ENCODE measurements at places on chromosomes 1 and 21.

DNA sequence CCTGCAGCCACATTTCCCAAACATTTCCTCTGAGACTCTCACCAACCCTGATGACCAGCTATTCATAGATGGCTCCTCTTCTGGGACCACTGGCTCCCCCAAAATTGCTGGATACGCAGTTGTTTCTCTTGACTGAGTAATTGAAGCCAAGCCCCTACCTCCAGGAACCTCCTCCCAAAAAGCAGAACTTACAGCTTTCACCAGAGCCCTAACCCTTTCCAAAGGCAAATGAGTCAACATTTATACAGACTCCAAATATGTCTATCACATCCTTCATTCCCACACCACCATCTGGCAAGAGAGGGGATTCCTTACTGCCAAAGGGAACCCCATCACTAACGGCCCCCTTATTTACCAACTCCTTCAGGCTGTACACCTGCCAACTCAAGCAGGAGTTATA lies 20.3 kb upstream of the CA6 start:
- DNase-seq = no peak

GRCh38 chr1:199448646-199449045 lies 578.9 kb upstream of the NR5A2 start:
- DNase-seq = no peak

DNA sequence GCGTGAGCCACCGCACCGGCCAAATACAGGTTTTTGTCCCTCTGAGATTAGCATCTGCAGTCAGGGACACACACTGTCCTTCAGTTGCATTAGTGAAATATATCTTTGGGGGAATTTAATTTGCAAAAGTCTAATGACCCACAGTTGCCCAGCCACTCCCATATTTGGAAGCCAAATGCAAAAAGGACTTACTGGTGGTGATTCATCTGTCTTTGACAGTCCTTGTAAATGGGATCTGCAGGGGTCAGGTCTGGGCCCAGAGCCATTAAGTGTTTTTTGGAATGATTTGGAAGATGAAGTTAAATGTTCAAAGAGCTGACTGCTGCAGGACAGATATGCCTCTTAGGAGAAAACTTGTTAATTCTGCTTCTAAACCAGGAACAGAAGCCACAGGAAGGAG lies 44.6 kb upstream of the DNASE2B start:
- DNase-seq = no peak

- DNase-seq = no peak
These were observed 40.4 kb downstream of the MPZL1 start for GRCh38 chr1:167762061-167762746.

DNA sequence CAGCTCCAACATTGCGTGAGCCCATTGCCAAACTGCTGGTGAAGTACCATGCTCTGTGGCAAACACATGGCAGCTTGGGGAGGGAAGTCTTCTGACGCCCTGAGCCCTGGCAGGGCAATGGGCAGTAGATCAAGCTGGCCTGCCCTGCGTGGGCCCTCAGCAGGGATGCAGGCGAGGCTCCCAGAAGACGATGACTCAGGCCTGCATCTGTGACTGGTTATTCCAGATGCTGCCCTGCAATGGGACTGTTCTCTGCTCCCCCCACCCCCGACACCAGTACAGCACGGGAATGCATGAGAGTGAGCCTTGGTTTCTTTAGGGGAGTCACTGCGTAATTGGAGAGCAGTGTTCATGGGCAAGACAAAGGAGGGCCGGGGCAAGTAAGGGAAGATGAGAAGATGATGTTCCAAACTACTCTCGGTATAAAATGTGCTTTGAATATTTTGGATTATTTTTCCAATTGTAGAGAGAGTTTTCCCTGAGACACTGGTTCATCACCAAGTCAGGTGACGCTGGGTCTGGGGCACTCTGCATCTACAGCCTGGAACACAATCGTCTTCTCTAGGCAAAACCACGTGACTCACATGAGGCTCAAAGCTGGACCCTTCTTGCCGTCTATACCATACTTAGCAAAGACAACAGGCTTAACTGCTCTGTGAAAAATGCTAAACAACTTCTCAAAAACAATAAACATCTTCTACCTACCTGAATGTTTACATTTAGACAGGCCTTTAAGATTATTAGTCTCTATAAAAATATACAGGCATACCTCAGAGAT lies 9.0 kb upstream of the C1orf198 start:
- no peak for DNase-seq

DNA sequence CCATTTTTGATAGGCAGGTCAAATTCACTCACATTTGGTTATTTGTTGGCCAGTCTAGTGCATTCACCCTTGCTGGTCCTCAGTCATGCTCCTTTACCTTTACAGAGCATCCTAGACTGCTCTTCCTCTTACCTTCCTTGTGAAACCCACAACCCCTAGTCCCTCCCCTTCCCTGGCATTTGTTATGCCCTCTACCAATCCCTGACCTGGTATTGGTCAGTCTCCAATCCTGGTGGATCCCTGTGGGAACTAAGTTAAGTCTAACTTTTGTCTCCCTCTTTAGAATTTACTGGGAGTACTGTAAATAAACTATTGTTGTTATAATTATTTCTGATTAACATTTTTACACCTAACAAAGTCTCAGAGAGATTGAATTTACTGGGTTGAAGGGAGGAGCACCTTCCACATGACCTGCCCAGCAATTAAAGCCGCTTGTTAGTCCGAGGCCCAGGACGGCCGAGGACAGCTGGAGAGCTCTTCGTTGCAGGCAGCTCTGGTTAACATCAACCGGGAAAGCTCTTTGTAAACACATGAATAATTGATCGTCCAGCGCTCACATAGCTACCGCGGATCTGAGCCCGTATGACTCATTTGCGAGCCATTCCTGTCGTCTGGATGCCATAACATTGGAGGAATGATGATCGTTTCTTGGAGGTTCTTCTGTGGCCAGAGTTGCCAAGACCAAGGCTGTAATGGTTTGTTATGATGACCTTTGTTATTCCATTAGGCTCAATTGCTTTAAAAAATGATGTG lies 31.9 kb downstream of the MTARC1 start:
- DNase-seq = no peak

- DNase-seq = peak; percentile 87
These were observed 10.1 kb downstream of the EPHA2 start for GRCh38 chr1:16145662-16146278.

DNA sequence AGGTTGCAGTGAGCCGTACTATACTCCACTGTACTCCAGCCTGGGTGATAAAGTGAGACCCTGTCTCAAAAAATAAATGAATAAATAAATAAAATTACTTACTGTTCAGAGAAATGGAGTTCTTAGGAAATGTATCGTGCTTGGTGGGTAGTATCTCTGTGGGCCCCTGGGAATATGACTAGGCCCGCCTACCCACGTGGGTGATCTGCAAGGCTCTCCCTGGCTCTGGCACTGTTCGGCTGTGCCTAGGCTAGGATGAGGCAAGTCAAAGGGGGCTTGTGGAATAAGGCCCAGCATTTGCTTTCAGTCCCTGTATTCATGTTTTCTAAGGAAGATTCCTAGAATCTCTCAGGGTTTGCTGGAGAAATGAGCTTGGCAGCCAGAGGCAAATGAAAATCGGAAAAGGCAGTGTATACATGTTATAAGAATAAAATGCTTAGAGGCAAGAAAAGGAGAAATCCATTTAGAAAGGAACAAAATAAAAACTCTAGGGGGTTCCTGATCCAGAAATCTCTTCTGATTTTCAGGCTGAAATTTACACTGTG lies 4.5 kb upstream of the CSRP1 start:
- no peak for DNase-seq

DNA sequence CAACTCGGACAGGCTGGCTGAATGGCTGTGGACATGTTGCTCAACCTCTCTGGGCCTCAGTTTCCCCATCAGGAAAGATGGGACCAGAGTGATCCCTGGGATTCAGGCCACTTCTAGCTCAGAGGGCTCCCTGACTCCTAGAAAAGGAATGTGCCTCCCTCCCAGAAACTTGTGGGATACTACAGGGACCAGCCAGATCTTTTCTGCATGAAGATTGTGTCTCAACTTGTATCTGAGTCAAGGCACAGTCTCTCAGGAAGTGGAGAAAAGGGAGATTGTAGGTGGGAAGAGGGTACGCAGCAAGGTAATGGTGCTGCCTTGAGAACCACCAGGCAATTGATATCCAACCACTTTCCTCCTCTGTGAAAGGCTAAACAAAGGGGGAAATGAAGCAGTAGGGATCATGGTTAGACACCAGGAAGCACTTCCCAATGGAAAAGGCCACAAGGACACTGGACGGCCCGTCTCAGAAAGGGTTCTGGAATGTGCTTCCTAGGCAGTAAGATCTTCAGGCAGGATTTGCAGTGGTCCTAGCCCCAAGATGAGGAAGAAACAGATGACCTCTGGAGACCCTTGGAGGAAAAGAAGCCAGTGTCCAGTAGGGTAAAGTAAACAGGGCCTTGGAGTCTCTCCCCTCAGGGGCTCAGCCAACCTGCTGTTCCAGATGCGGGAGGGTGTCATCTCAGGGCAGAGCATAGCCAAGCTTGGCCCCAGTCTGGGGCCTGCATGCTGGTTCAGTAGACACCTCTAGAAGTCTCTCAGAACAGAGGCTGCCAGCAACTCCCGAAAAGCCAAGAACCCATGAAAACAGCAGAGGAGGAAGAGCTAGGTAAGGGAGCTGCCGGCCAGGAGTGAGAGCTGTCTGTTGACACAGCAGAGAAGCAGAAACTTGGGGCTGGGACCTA lies 16.8 kb downstream of the IFFO2 start:
- DNase-seq = no peak
